Stimulated activated CD8-positive, alpha-beta memory T cell treated with anti-CD3 and anti-CD28 coated beads, Interleukin-4, amount 100 ng/mL, for 1 hour (primary cell): ENCODE measurements at places on chromosomes 12 and 14.

DNA sequence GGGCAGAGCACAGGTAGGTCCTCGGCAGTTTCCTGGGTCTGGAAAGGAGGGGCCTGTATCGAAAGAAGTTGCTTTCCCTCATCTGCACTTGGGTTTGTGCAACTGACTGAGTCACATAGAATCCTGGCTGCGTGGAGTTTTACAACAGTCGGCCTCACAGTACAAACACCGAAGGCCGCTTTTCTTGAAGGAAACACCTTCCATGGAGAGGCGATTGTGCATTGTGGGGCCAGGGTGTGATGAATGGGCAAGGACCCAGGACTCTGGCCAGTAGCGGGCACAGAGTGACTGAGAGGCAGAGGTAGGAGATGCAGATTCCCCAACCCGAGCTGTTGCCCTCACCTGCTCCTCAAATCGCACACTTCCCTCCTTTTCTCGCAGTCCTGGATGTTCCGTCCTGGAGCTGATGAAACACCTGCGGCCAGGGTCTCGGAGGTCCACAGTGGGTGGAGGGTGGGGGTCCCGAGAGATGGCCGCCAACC is 7.7 kb downstream of the CCND2 start:
- no peak for DNase-seq

DNA sequence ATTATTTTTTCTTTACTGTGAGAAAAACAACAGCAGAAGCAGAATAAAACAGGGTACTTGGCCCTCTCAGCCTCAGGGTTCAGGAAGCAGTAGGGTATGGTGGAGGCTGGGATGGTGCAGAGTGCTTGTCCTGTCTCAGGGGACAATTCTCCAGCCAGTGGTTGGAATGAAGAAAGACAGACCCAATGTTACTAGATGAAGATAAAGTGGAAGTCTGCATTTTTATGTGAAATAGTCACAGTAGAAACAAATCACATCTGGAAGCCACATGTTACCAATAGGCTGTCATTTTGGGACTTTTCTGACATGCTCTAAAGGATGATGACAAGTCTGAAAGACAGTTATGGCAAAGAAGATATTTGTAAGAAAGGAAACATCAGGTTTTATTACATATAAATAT is 32.3 kb downstream of the PROX2 start:
- DNase-seq, result no peak

GRCh38 chr14:35044939-35045797 is 904 bp upstream of the FAM177A1 start:
- no peak for DNase-seq

GRCh38 chr12:24363177-24363754 is 413.8 kb upstream of the SOX5 start:
- no peak for DNase-seq

DNA sequence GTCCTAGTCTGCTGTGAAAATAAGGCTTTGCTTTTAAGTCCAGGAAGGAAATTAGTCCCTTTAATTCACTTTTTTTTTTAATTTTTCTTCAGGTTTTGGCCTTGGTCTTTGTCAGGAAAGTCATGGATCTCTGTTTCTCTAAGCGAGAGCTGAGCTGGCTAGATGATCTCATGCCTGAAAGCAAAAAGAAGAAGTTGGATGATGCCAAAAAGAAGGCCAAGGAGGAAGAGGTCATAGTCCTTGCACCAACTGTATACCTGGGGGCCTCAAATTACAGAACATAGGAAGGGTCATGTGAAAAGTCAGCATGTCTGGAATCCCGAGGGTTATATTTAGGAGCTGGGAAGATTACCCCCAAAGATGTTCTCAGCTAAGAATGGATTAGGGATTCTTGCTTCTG is 72.3 kb downstream of the SLC4A8 start:
- no peak for DNase-seq

GRCh38 chr12:95959107-95959506 is 16.0 kb downstream of the AMDHD1 start:
- DNase-seq, result no peak

GRCh38 chr14:65115615-65116014 is 13.3 kb upstream of the MAX start:
- DNase-seq, result no peak

DNA sequence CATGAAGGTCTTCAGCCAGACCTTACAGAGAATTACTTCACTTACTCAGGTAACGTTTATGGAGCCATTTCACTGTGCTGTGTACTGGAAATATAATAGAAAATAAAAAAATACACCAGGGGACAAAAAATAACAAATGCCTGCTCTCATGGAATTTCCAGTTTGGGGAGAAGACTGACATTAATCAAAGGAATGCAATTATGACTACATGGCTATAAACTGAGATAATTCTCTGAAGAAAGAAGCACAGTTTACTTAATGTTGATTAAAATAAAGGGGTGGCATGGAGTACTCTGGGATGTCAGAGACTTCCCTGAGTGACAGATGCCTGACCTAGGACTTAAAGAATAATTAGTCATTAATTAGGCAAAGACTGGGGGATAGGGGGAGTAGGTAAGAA is 59.0 kb downstream of the DENND5B start:
- no peak for DNase-seq

- DNase-seq, result no peak
These were observed 162.6 kb downstream of the PPFIA2 start for GRCh38 chr12:81596558-81596957.

DNA sequence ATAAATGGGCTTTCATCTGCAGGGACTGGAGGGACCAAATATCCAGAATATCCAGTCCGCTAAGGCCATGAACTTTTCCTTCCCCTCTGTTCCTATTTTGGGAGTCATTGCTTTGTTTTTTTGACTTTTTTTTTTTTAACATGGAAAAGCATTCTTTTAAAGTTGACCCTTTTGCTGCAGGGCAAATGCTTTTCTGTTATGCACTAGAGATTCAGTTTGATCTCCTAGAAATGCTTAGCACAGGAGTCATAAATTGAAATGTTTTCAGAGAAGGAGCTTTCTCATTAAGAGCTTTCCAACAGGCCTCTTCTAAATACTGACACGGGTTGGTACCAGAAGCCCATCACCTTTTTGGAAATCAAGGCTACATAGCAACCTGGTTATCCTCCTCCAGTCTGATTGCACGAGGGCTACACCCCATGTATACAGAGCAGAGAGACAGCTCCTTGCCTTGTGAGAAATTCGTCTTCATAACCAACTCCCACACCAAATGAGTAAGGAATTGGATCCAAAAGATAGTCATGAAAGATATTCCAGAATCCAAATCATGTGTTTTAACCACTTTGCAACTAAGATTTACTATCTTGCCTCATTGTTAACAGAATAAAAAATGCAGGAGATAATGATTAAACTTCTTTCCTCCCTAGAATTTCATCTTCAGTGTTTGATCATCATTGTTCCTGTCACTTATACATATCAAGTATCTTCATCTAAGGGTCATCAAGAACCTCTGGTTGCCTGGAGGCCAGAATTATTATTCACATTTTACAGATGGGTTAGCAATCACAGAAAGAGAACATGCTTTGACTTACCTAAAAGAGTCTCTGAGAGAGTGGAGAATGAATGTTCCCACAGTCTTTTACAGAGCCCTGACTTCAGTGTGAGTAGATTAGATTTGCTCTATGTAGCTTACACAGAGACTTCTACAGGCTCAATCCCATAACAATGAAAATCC is 389.4 kb downstream of the ZFP36L1 start:
- no peak for DNase-seq

DNA sequence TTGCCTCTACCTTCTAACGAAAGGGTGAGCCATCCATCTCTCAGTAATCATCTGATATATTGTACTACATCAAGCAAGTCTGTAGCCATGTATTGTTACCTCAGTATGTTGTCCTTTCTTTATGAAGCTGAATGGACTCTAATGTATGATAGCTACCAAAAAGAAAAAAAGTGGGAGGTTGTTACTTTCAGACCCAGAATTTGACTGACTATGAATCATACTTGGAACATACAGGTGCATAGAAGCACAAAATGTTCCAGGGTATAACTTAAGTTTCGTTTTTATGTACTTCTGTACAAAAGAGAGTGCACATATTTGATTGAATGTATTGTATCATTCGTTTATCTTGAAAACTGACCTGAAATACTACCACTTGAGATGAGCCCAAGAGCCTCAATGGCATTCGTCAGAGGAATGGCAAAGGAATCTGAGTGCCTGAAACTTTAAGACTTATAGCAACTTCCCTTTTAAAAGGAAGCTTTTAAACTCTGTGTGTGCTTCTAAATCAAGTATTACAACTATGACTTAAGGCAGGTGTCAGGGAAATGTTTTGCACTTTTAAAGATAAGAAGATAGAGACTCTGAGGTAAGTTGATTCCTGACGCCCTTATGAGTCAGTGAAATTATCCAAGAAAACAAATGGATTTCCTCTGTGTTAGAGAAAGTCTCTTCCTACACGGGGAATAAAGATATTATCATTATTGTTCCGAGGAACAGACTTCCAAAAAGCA is 951.5 kb downstream of the GALC start:
- DNase-seq, result no peak

GRCh38 chr14:51447411-51447810 is 204.3 kb upstream of the FRMD6 start:
- DNase-seq, result no peak

DNA sequence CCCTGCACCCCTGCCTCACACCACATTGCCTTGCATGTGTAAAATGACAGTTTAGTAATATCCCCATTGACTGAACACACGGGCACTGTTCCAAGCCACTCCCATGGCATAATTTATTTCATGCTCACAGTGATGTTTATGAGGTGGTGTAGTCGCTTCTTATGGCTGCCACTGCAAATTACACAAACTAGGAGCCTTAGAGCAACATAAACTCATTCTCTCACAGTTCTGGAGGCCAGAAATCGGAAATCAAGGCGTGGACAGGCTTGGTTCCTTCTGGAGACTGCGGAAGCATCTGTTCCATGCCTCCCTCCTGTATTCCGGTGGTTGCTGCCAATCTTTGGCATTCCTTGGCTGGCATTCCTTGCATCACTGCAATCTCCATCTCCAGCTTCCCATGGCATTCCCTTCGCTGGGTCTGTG is 97.3 kb downstream of the RIN3 start:
- DNase-seq, result no peak

DNA sequence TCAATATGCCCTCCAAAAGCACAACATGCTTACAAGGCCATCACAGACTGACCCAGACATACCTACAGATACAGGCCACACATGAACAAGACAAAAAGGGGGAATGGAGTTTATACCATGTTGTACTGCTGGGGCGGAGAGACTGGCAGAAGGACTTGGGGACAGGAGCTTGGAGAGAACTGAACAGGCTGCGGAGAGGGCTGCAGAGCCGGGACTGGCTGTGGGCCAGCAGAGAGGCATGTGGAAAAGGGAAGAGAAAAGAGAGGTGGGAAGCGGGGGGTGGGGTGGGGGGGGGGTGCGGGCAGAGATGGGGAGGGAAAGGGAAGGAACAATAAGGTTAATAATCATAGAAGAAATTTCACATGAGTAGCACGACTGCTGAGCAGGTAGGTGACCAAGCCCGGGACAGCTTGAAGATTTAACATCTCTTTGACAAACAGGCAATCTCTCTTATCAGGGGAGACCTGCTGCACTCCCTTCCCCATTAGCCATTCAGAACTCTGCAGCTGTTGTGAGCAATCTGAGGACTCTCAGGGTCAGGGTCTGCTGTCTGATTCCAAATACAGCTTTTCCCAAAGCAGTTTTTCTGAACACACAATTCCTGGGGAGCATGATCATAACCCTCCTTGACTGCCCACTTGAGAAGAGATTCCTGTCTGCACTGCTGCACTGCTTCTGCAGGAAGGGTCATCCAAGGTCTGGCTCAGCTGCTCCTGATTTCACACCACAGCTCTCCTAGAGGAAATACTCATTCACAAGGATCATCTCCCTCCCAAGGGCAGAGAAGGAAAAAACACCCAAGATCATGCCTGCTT is 21.6 kb upstream of the STAC3 start:
- no peak for DNase-seq

GRCh38 chr14:91360490-91361232 is 57.0 kb downstream of the CCDC88C start:
- DNase-seq, result no peak

DNA sequence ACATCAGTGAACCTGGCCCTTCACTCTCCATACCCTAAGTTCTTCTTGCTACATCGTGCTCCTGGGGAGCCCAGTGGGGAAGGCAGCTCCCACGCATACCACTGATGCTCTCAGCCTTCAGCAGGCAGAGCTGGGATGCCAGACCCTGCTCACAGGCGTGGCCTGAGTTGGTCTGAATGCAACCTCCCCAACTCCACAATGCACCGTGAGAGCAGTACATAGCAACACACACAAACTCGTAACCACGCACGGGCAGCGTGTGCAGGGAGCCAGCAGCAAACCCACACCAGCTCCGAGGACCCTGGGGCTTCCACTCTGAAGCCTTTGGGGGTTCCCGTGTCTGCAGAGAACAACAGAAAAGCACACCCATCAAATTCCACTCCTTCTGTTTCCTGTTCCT is 37.3 kb downstream of the ANO2 start:
- DNase-seq, result no peak

DNA sequence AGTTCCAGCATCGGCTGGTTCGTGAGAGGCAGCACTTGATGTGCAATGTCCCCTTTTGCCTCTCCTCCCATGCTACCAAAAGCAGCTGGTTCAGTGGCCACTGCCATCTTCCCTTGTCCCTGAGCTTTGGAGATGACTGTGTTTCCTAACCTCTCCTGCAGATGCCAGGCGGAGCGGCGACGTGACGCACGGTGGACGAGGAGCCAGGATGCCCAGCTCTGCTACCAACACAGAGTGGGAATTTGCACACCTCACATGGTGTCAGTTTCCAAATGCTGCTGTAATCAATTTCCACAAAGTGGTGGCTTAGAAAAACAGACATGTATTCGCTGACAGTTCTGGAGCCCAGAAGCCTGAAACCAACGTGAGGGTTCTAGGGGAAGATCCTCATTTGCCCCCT is 42.5 kb upstream of the MAP1LC3B2 start:
- DNase-seq, result no peak

DNA sequence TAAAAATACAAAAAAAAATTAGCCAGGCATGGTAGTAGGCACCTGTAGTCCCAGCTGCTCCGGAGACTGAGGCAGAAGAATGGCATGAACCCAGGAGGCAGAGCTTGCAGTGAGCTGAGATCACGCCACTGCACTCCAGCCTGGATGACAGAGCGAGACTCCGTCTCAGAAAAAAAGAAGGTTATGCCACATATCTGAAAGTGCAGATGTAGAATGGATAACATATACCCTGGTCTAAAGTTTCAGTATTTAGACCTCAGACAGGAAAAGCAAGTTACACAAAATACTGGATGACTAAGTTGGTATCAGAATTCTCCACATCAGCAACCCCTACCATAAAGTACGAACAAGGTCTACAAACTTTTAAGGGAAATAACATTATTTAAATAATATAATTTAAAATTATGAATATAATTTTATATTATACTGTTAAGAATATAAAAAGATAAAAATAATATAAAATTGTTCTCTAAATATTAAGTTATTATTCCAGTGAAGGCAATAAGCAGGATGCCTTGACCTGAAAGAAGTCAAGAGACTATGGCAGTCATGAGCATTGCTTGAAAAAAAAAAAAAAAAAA is 169.9 kb downstream of the CRADD start:
- no peak for DNase-seq

DNA sequence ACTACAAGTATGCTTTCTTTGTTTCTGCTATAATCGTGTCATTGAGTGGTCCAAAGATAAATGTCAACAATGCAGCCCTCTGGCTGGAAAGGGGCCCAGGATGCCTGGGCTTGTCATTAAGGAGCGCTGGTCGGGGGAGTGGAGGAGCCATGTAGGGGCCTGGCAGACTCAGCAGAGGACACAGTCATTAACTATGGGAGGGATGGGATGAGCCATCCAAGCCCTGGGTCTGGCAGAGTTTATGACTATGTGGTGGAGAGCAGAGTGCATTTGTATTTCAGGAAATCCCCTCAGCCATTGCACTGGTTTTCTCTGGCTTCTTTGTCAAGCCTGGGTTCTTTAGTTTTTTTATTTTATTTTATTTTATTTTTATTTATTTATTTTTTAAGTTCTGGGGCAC is 243.1 kb downstream of the C12orf75 start:
- no peak for DNase-seq

GRCh38 chr12:105559310-105559709 is 228.8 kb downstream of the C12orf75 start:
- no peak for DNase-seq
